ENCODE measurements at places on chromosomes 7 and 10. TPM values are rescaled to one million over a fixed set of nuclear protein-coding genes. Genes with fewer than 3 reads are reported as not detected.

DNAJB9 gene
- total RNA-seq: 164 TPM

ADRB1 gene
- 0.05 TPM for total RNA-seq

DNA sequence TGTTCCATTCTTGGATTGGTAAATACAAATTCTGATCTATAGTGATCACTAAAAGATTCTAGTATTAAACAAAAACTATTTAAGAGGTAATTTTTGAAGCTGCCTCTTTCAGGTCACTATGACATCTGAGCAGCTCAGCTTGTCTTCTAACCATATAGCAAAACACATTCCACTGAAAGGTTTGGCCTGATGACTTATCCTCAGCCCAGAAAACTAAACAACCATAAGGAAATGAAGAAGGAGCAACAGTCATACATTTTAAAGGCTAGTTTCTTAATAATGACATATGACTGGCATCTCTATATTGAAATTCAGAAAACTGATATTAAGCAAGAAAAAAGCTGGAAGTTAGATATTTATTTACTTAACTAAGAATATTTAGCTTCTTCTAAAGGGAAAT lies 24.6 kb downstream of the NT5C2 start:
- no peak for DNase-seq

- no peak for DNase-seq
Measured at GRCh38 chr7:137325927-137326326, 17.6 kb downstream of the PTN start.

- no peak for DNase-seq
Measured at GRCh38 chr10:123266971-123267370, 112.8 kb downstream of the BUB3 start.

- no peak for DNase-seq
Measured at GRCh38 chr7:96772139-96772694, 62.6 kb upstream of the SEM1 start.

- no peak for DNase-seq
Measured at GRCh38 chr7:156703773-156704482, 63.4 kb downstream of the RNF32 start.

TAS2R3 gene
- 0.47 TPM for total RNA-seq

DNA sequence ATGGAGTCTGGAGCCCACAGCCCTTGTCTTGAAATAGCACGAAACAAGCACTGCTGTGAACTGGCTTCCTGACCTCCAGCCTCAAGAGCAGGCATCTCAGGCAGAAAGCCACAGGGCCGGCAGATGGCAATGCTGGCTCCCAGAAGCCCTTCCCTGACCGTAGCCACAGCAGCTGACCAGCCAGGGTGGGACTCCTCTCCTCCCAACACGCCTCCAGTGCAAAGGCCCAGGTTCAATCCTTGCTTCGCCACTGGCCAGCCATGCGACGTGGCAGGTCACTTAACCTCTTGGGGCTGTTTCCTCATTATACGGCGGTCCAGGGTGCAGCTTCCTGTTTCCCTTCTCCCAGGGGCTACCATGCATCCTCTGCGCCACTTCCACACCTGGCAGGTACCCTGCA lies 12.8 kb downstream of the PRKAG2 start:
- DNase-seq: no peak

CCL24 gene
- 0.47 TPM for total RNA-seq

C10orf67 gene
- total RNA-seq: not detected

DNA sequence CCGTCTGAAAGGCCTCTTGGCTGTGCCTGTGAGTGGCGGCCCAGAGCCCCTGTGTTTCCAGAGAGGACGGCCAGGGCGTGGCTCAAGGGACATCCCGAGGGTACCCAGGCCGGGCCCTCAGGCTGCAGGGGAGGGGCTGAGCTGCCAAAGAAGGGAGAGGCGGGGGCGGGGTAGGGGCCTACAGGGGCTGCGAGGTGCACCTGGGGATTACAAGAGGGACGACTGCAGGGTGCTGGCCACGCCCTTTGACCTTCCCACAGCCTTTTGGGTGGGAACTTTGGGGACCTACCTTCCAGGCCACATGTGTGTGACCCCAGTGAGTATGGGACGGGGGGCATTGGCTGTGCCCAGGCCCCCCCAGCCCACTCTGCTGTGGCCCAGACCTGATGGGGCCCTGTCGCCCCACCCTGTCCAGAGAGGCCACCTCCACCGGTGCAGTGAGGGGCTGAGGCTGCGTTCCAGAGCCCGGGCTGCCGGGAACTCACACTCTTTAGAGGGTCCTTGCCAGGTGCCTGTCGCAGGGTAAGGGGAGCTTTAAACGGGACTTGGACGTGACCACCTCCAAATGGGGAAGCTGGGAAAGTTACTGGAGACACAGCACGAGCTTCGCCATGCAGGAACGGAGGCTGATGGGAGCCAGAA lies 19.0 kb upstream of the NKX6-2 start:
- no peak for DNase-seq
